ENCODE measurements at places on chromosomes 7 and 10.

DNA sequence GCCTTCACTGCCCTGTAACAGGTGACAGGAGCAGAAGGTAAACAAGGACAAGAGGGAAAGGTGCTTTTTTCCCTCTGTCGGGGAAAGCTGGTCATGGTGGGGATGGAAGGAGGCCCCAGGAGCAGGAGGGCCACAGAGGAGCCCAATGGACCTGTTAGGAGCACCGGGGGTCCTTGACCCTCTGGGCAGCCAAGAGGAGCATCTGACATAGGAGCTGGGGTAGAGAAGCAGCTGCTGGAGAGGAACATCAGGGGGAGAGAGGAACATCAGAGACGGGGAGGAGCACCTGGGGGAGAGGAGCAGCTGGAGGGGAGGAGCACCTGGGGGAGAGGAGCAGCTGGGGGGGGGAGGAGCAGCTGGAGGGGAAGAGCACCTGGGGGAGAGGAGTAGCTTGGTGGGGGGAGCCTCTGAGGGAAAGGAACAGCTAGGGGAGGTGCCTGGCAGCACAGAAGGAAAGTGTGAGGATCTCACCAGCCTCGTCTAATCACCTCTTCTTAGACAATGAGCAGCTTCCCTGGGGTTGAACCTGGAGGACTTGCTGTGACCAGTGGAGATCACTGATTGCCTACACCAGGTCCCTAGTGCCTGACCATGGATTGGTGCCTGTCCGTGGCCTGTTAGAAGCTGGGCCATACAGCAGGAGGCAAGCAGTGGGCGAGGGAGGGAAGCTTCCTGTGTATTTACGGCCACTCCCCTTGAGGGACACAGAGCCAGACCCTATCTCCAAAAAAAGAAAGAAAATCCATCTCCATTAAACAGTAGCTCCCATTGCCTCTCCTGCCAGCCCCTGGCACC is 37.6 kb downstream of the JAKMIP3 start:
- DNase-seq, result no peak

DNA sequence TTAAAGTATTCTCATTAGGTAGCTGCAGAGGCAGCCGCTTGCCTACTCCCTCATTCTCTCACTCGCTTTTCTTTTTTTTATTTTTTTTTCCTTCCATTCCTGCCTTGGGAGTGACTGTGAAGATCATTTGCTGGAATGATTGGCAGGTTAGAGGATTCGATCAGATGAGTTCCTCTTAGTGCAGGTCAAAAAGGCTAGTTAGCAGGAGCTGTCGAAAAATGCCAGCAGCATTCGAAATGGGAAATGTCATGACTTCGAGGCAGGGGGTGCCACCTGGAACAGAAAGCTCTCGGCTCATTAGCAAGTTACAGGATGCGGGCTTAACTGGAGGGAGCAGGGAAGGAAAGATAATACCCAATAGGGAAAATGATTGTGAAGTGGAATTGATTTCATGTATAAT is 137.5 kb upstream of the FZD1 start:
- no peak for DNase-seq

DNA sequence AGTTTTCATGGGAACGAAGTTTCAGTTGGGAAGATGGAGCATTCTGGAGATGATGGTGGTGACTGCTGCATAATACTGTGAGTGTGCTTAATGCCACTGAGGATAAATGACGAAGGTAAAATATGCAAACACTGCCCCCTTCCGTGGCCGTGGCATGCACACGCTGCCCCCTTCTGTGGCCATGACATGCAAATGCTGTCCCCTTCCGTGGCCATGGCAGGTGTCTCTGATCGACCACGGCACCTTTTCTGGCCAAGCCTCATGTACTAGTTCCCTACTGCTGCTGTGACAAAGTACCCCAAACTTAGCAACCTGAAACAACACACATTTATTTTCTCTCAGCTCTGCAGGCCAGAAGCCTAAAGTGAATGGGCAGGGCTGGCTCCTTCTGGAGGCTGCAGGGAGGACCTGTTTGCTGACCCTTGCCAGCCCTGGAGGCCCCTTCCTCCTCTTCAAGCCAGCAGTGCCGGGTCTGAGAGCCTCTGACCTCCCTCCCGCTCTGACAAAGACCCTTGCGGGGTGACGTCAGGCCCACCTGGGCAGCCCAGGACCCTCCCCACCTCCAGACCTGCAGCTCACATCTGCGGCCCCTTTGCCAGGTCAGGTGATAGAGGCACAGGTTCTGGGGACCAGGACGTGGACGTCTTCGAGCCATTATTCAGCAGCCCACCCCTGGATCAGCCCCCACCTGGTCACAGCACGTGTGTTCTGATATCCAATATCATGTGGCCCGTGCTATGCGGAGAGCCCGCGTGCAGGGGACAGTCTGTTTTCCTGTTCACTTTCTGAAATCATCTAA is 82.0 kb downstream of the MICALL2 start:
- DNase-seq, result no peak

DNA sequence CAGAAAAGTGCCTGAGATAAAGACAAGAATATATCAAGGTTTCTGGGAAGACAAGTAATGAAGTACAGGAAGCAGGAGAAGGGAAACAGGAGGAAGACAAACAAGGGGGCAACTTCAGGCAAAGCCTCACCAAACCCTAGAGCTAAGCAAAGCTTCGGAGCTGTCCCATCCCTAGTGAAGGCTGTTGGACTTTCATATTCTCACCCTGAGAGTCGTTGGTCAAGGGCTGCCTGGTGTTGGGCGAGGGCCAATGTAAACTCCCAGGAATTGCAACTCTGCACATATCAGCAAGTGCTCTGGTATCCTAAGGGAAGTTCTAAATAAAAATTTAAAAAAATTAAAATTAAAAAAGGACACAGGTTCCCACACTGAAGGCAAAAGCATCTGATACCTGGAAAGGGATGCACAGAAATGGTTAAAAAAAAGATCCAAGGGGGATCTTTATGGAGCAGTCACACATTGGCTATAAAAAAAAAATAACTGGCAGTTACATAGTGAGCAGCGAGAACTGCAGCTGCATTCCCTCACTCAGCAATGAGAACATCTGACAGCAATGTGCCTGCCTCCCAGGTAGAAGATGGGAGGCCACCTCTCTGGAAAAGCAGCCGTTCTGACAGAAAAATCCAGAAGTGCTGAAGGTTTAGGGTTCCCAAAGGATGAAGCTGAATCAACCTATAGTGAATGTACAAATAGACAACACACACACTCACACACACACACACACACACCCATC is 304.7 kb downstream of the WDR11 start:
- no peak for DNase-seq

GRCh38 chr7:44880317-44881018 is 4.9 kb downstream of the PURB start:
- no peak for DNase-seq

GRCh38 chr10:52300599-52301277 is 13.3 kb upstream of the DKK1 start:
- no peak for DNase-seq

DNA sequence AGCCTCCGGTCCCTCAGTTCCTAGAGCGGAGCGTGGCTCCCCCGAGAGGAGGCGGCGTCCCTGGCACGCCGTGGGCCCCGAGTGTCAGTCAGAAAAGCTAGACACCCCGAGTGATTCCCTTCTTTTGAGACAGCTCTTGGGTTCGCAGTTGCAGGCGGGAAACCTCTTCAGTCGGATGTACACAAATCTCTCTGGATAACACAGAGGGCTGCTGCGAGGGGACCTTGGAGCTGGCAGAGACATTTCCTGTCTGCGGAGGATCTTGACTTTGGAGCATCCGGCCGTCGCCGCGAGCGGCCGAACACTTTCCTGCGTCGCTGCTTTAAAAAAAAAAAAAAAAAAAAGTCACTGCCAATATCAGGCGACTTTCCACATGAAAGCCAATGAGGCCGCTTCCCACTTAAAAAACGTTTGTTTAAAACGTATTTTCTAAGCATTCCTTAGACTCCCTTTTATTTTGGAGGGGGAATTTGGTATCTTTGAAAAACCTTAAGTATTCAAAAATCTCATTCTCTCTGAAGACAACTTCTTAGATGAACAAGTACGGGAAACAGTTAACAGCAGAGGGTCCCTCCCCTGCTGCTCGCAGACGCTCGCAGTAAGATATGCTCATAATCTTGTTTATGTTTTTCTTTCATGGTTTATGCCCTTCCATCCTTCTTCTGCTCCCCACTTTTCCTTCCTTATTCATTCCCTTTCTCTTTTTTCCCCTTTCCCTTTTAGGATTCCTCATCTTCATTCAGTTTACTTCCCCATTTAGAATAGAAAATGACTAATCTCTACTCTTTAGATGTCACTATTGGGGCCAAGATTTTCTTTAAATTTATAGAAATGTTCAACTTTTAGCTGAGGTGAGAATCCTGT is 10.0 kb downstream of the HHEX start:
- peak; percentile 61 for DNase-seq

DNA sequence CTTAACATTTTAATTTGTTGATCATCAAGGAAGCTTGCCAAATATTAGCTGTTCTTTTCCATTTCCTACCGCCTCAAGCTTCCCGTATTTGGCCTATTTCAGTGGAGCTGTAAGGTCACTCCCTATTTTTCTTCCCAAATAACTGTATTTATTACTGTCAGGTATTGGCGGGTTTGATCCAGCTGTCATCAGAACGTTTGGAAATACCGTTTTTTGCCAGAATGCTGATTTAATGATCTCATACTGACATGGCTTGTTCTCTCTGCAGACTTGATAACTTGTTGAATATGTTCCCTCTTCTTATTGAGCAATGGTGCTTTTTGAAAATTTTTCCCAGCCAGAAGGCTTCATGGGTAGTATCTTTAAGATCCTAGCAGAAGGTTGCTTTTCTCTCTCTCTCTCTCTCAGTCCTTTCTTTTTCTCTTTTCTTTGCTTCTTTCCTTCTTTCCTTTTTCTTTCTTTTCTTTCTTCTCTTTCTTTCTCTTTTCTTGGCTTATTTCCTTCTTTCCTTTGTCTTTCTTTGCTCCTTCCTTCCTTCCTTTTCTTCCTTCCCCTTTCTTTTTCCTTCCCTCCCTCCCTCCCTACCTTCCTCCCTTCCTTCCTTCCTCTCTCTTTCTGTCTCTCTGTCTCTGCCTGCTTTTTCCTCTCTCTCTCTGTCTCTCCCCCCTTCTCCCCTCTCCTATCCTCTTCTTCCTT is 42.1 kb downstream of the CUX1 start:
- DNase-seq, result no peak

GRCh38 chr7:149060156-149060555 is 30.4 kb downstream of the ZNF786 start:
- DNase-seq, result no peak

GRCh38 chr10:81847675-81848074 is 27.3 kb upstream of the NRG3 start:
- DNase-seq, result no peak

- DNase-seq, result no peak
These were observed 146.1 kb upstream of the TMEM196 start for GRCh38 chr7:19919261-19920095.

- DNase-seq, result no peak
These were observed 32.5 kb downstream of the C10orf71 start for GRCh38 chr10:49331431-49331830.

DNA sequence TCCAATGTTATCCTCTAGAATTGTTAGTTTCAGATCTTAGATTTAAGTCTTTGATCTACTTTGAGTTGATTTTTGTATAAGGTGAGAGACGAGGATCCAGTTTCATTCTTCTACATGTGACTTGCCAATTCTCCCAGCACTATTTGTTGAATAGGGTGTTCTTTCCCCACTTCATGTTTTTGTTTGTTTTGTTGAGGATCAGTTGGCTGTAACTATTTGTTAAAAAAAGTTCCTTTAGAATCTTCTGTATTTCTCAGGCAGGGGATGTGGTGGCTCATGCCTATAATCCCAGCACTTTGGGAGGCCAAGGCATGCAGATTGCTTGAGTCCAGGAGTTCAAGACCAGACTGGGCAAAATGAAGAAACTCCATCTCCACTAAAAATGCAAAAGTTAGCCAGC is 151.8 kb downstream of the JMJD1C start:
- no peak for DNase-seq

DNA sequence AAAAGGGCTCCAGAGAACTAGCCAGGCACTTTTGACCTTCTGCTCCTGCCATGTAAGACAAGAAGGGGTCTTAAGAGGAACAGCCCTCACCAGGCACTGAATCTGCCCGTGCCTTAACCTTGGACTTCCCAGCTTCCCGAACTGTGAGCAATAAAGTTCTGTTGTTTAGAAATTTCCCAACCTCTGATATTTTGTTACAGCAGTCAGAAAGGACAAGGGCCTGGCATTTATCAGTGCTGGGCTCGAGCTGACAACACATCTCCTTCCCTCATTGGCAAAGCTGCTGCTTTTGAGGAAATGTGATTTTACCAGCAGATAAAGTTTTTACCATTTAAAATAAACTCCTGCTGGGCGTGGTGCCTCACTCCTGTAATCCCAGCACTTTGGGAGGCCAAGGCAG is 103.5 kb downstream of the GPR26 start:
- DNase-seq, result no peak

- no peak for DNase-seq
These were observed 16.0 kb downstream of the SLC18A2 start for GRCh38 chr10:117256910-117257309.

DNA sequence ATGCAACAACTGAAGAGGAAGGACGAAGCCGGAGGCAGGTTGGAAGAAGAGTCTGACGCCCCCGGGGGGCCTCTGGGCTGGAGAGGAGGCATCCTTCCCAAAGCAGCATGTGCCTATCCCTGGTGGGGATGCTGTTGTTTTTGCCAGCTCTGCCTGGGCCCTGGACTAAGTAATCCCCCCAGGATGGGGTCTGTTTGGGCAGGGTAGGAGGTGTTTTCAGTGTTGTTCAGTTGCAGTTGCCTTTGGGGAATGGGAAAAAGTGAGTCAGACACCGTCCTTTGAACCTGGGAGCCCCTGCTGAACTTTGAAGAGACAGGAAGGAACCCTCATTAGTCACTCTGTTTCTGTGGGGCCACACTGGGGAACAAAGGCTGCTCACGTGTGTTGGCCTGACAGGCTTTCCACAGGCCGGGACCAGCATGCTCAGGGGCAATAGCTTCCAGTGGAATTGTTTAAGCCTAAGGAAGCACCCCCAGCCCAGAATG is 35.2 kb upstream of the GDF10 start:
- peak; percentile 76 for DNase-seq

DNA sequence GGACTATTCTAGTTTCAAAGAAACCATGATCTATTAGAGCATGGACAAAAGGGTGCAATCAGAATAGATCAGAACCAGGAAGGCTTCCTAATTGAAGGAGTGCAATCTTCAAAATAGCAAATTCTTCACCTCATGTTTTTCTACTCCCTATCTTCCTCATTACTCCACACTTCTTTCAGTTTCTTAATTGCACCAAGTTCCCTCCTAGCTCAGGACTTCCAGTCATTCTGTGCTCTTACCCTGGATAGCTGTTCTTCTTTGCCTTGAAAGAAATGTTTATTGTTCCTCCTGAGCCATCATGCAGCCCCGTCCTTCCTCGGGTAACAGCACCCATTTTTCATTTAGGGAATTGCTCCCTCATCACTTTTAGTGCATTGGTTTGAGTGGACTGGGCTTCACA is 23.1 kb downstream of the TRPV5 start:
- no peak for DNase-seq

- no peak for DNase-seq
These were observed 129.0 kb downstream of the BICC1 start for GRCh38 chr10:58641708-58642107.

- no peak for DNase-seq
These were observed 393.6 kb upstream of the STEAP1 start for GRCh38 chr7:89760690-89761089.

DNA sequence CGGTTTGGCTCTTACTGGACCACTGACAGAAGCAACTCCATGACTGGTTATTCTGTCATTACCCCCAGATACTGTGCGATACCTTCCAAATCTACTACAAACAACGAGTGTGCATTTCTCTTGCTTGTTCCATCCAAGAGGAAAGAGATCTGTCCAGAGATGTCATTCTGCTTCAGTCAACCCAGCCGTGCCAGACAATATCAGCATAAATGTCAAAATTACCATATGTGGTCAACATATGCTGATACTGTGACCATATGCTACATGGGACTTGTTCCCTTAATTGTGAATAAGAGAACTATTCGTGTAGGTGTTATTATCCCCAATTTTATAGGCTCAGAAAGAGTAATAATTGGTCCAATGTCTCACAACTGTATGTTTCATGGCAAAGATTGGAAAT is 143.2 kb upstream of the PRSS1 start:
- DNase-seq, result no peak

Measured in activated CD8-positive, alpha-beta T cell treated with anti-CD3 and anti-CD28 coated beads, Interleukin-2, amount 10 ng/mL, durations not matched to agents 7 days and 5 days (primary cell).